ENCODE measurements at places on chromosomes 7 and 10.
A peak's percentile ranks its signal among the peaks of the same experiment; 100 is the strongest.

DNA sequence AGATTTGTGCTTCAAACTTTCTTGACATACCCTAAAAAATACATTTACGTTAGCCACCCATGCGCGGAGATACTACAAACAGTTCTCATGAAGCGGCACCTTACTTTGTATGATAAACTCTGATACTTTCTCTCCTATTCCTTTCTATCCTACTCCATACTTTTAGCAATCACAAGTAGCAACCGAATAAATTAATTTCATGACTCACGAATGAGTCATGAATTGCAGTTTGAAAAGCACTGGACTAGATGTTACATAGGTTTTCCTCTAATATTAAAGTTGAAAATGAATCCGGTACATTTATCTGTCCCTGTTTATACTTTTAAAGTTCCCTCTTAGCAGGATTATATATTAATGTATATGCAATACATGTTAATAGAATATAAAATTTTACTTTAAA, 67.6 kb downstream of the CUBN start:
- H3K27me3 ChIP-seq: no peaks in the 10 kb centered on the region
- no peaks in the 10 kb centered on the region for H3K4me1 ChIP-seq
- DNase-seq: no peak
- H3K36me3 ChIP-seq: no peaks in the 10 kb centered on the region
- no peak overlapping the region for H3K27ac ChIP-seq
- no peak overlapping the region for H3K4me3 ChIP-seq

DNA sequence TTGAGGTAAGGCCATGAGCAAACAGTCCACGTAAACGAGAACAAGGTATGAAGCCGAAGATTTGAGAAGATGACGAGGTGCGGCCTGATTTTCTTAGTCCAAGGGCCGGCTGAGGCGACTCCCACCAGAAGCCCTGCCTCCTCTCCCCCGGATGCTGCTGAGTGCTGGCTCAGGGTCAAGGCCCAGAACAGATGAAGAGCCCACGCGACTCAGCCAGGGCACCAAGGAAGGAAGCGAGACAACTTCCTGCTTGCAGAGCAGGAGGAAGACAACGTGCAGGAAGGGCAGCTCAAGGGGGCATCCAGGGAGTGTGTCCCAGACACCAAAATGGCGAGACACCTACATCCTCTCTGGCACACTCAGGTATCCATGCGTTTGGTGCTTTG, 99.5 kb downstream of the CYTH3 start:
- DNase-seq: no peak
- H3K27me3 ChIP-seq: no peaks in the 10 kb centered on the region
- H3K36me3 ChIP-seq: peaks cover 36% of the 10 kb centered on the region
- no peak overlapping the region for H3K27ac ChIP-seq
- no peak overlapping the region for H3K4me3 ChIP-seq

DNA sequence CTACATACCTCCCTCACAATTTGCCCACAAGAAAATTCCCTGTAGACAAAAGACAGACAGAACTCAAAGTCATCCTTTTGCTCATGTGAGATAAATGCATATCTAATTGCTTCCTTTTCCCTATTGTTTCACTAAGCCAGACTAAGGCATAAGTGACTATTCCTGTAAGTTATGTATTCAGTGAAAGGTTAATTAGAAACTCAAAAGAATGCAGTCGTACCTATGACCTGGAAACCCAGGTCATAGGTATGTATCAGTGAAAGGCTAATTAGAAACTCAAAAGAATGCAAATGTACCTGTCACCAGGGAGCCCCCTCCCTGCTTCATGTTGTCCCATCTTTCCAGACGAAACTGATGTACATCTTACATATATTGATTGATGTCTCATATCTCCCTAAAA, 10.3 kb upstream of the GARS1 start:
- H3K27ac ChIP-seq: no peak overlapping the region
- DNase-seq: no peak
- H3K27me3 ChIP-seq: no peaks in the 10 kb centered on the region
- H3K36me3 ChIP-seq: peaks cover 64% of the 10 kb centered on the region
- no peak overlapping the region for H3K4me3 ChIP-seq

- peaks cover 26% of the 10 kb centered on the region for H3K4me1 ChIP-seq
- H3K27me3 ChIP-seq: no peaks in the 10 kb centered on the region
- H3K4me3 ChIP-seq: no peak overlapping the region
- no peak for DNase-seq
- peak overlapping the region; percentile 88 for H3K27ac ChIP-seq
Observed at GRCh38 chr10:62022830-62023229, 121.3 kb downstream of the ARID5B start.

DNA sequence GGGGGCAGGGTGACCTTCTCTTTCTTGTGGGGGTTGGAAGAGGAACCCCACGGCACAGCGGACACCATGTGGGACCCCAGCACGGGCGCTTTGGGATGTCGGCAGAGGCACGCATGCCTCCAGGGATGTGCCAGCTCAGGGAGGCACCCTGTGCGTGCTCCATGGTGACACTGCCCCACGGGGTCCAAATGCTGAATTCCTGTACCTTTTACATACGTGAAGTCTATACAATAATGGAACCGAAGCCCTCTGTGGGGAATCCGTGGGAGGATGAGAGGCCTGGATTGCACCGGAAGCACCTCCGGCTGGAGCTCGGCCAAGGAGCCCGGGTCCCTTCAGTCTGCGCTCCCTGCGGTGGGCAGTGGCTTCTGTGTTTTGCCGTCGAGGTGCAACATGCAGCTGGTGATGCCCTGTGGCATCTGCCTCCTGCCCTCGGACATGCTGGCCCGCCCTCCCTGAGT, 524.3 kb downstream of the DNAJB6 start:
- H3K27me3 ChIP-seq: no peaks in the 10 kb centered on the region
- H3K4me1 ChIP-seq: no peaks in the 10 kb centered on the region
- no peaks in the 10 kb centered on the region for H3K36me3 ChIP-seq
- H3K4me3 ChIP-seq: no peak overlapping the region
- H3K27ac ChIP-seq: no peak overlapping the region

DNA sequence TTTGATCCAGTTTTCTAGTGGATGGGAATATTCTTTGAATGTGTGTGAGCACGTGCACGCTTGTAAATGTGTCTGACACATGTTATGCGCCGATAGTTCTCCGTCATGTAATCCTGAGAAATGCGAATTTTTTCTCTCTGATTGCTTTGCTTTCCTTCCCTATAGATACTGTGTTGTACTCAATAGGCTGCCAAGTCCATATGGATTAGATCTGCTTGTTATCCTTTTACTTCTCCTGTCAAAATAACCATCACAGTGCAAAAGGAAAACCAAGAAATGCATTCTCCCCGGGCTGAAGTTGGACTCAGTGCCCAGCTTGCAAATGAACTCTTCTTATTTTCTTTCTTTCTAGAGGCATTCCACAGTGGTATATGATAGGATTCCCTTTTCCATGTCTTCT, 131.9 kb downstream of the KIAA1217 start:
- no peaks in the 10 kb centered on the region for H3K4me1 ChIP-seq
- no peak overlapping the region for H3K4me3 ChIP-seq
- no peaks in the 10 kb centered on the region for H3K36me3 ChIP-seq
- H3K27me3 ChIP-seq: no peaks in the 10 kb centered on the region

GRCh38 chr7:50858528-50859245, 76.0 kb upstream of the GRB10 start:
- H3K4me1 ChIP-seq: no peaks in the 10 kb centered on the region
- no peaks in the 10 kb centered on the region for H3K27me3 ChIP-seq
- no peak overlapping the region for H3K27ac ChIP-seq
- H3K36me3 ChIP-seq: no peaks in the 10 kb centered on the region

- H3K27me3 ChIP-seq: no peaks in the 10 kb centered on the region
- peaks cover 38% of the 10 kb centered on the region for H3K4me1 ChIP-seq
- no peak for DNase-seq
- H3K4me3 ChIP-seq: no peak overlapping the region
- H3K27ac ChIP-seq: no peak overlapping the region
Observed at GRCh38 chr7:43590862-43591557, 8.1 kb downstream of the STK17A start.
